ENCODE measurements at places on chromosomes 16 and 17.

DNA sequence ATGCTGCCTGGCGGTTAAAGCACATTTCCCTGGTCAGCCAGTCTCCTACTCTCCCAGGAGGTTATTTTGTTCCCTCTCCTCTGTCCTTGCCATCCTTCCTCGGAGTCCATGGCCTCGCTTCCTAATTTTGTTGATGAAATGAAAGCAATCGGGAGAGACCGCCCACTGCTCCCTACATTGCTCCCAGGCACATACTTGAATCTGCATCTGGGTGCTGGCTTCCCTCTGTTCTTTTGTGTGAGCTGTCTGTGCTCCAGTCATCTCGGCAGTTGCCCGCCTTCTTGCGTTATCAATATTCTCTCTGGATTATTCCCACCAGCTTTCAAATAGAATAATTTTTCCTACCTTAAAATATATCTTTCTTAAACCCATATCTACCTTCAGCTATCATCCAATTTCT lies 11.1 kb downstream of the KRT23 start:
- DNase-seq: no peak

DNA sequence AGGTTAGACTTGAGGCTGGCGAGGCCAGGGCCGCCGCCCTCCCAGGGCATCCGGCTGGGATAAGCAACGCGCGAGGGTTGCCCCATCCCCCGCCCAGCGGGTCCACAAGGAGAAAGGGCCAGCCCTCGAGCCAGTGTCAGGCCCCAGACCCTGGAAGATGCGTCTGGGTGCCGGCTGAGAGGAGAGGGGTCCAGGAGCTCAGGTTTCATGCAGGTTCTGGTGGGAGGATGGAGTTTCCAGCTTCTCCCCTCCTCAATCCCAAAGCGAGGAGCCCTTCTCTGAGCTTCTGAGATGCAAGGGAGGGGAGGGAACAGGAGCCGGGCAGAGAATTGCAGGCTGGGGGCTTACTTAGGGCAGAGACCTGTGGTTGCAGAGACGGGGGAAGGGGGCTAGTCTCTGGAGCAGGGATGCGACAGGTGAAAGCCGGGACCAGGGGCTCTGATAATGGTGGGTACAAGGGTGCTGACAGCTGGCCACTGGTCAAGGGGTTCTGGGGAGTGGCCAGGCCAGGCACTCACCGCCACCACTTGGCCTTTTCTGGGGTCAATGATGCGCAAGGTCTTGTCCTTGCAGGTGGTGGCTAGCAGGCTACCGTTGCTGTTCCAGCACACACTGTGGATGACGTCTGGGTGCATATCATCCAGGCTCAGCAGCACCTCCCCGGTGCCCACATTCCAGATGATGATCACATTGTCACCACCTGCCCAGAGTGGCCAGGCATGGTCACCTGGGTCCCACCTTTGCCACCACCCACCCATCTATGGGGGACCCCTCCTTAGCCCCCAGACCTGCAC lies 4.2 kb downstream of the CORO6 start:
- DNase-seq: no peak

GRCh38 chr16:27776556-27777225 lies 226.7 kb downstream of the KATNIP start:
- DNase-seq: no peak

GRCh38 chr17:19281161-19281560 lies 44.0 kb downstream of the EPN2 start:
- no peak for DNase-seq

DNA sequence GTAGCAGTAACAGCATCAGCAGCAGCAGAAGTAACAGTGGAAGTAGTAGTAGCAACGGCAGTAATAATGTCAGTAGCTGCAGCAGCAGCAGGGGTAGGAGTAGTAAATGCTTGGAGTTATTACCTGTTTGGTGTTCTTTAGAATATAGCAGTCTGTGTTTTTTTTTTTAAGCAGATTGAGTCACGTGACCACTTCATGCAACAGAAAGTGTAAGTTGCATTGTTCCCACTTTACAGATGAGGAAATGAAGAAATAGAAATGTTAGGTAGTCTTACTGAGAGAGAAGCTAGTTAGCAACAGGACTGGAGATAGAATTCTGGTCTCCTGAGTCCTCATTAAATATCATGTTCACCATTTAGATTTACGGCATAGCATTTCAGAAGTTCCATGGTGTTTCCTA lies 358.2 kb downstream of the HAPSTR1 start:
- no peak for DNase-seq

- no peak for DNase-seq
These were observed 22.2 kb downstream of the CARD14 start for GRCh38 chr17:80191865-80192661.

DNA sequence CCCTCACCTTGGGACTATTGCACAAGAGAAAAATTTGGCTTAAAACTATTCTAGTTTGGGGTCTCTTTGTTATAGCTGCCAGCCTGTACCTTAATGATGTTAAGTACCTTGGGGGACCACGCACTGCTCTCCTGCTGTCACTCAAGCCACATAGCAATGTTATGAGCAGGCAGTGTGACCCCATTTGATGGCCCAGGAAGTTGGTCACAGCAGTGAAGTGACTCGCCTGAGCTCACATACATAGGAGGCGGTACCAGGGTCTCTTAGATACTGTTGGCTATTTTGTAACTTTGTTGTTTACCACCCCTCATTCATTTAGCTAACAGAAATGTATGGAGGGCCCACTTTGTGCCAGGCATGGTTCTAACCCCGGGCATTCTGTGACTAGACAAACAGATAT lies 16.4 kb downstream of the KCNG4 start:
- DNase-seq: no peak

DNA sequence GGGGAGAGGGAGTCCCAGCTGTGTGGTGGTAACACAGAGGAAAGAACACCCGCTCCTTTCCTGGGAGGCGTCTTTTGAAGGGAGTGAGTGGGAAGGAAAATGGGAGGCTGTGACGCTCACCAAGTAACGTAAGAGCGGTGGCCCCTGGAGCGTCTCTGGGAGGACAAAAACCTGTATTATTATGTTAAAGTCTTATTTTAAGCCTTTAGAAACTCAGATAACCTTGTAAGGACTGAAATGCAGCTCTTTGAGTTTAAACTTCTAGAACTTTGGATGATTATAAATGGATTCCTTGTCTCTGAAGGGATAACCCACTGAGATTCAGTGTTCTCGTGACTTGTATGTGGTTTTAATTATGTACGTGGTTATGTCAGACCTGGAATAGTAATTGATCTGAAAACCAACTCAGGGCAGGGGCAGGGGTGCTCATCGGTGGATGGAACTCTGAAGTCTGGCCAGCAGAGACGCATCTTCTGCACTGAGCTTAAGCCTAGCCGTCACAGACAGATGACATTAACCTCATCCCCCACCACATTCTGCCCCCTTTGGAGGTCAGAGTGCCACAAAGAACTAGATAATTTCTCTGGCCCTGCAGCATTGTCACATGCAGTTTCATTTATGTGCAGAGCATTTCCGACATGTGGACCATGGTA lies 41.8 kb upstream of the SLC12A3 start:
- no peak for DNase-seq

- no peak for DNase-seq
These were observed 56.9 kb upstream of the RASL10B start for GRCh38 chr17:35674552-35674951.
